ENCODE measurements at places on chromosomes 4 and X. TPM values are rescaled to one million over a fixed set of nuclear protein-coding genes. Genes with fewer than 3 reads are reported as not detected.

Gene H2BW2
- not detected for total RNA-seq

Gene SERPINA7
- total RNA-seq, result not detected

Gene MAP7D2
- total RNA-seq, result 1.4 TPM

Gene PDE6B
- total RNA-seq, result 4.1 TPM

Gene LGI2
- under 0.01 TPM for total RNA-seq

Gene PROM1
- 41.9 TPM for total RNA-seq

Gene ZNF280C
- 5.2 TPM for total RNA-seq

Gene SLC25A4
- total RNA-seq, result 25.0 TPM

Gene FAM200B
- total RNA-seq, result 37.5 TPM

Gene PITX2
- 1.0 TPM for total RNA-seq

Gene ZAR1
- 0.23 TPM for total RNA-seq

Gene TMPRSS11D
- total RNA-seq, result not detected

Gene OTC
- total RNA-seq, result not detected

Gene SPRY1
- total RNA-seq, result 6.4 TPM

Gene KLB
- not detected for total RNA-seq

Gene GRIA3
- total RNA-seq, result 0.80 TPM

Gene NCAPG
- total RNA-seq, result 66.9 TPM

Gene LRIT3
- under 0.01 TPM for total RNA-seq

Gene SULT1B1
- not detected for total RNA-seq

Gene PTTG2
- total RNA-seq, result not detected

Gene TRAM1L1
- 2.5 TPM for total RNA-seq

Gene BEX4
- 46.4 TPM for total RNA-seq

Gene N4BP2
- 5.1 TPM for total RNA-seq
